ENCODE measurements at places on chromosomes 3 and 15.

GRCh38 chr15:95429345-95429744 lies 901.2 kb upstream of the NR2F2 start:
- no peak for DNase-seq

DNA sequence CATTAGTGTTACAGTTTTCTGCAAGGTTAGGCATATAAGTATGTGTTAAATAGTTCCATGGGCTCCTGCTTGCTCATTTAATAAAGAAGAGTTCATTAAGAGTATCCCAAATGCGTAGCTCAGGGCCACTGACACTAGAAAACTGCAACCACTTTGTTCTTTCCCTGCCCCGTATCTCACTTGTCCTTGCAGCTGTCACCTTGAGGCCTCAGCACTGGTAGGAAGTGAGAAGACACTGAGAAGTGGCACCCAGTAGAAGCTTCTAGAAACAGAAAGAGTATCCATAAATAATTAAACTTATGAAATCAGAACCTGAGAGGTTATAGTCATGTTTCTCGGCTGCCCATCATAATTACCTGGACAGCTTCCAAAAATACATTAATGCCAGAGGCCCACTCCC lies 266.0 kb downstream of the KCNMB2 start:
- no peak for DNase-seq

DNA sequence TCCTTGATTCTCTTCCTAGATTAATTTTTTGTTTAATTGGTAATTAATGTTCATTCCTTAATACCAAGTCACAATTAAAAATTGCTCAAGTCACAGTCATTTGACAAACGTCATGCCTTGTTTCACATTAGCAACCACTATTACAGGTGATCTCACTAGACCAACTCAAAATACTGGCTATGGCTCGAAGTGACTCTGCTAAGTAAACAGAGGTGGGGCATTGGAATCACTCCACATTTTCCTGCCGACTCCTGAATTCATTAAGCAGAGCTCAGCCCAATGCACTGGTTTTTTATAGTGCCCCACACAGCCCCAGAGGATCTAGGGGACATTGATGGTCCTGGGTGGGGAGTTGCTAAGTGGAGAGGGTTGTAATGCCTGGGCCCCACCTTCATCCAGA lies 201.2 kb upstream of the NSMCE3 start:
- no peak for DNase-seq

DNA sequence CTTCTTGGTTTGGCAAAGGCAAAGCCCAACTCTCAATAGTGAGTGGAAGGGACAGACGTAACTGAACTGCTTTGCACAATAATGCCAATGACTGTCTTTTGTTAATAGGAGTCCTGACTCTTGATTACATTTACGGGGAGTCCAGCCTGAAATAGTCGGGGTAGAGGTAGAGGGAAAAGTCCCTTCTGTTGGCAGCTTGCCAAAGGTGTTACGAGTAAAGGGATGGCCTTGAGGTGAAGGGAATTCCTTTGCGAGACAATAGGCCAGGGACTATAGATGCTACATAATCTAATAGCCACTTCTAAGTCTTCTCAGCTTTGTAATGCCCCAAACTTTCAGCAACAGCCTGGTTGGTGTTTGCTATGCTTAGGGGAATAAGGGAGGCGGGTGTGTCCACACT lies 2.2 kb upstream of the SENP2 start:
- DNase-seq, result no peak

- no peak for DNase-seq
These were observed 110.5 kb downstream of the PGPEP1L start for GRCh38 chr15:98896802-98897732.
